NCI-H1417 (cell line): ENCODE measurements at places on chromosomes 12 and 14.

GRCh38 chr12:119088685-119089379 lies 89.9 kb upstream of the HSPB8 start:
- DNase-seq: no peak

GRCh38 chr14:52265253-52265652 lies 2.2 kb upstream of the PTGDR start:
- DNase-seq: no peak

GRCh38 chr12:101957252-101957959 lies 80.0 kb downstream of the DRAM1 start:
- no peak for DNase-seq

DNA sequence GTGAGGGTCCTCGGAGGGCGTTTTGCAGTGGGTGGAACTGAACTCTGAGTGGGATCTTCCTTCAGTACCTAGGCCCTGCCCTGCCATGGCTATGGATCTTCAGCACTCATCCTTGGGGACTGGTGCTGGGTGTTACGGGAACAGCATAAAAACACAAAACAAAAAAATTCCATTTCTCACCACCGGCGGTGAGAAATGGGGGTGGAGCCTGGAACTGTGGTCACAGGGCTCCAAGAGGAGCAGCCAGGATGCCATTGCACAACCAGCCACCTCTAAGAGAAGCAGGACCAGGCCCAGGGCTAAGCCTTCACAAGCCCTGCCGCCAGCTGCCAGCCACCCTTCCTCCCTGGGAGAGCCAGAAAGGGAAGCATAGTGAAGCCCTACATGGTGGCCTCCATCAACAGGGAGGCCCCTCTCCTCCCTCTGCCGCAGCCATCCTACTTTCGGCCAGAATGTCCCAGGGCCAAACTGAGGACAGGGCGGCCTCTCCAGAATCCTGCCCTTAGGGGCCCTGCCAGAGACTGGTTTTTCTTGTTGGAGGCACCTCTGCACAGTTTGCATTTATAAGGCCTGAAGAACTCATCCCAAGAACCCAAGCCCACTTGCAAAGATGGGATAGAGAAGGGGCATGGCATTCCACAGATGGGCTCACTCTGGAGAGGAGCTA lies 76.5 kb downstream of the VCPKMT start:
- DNase-seq: no peak

DNA sequence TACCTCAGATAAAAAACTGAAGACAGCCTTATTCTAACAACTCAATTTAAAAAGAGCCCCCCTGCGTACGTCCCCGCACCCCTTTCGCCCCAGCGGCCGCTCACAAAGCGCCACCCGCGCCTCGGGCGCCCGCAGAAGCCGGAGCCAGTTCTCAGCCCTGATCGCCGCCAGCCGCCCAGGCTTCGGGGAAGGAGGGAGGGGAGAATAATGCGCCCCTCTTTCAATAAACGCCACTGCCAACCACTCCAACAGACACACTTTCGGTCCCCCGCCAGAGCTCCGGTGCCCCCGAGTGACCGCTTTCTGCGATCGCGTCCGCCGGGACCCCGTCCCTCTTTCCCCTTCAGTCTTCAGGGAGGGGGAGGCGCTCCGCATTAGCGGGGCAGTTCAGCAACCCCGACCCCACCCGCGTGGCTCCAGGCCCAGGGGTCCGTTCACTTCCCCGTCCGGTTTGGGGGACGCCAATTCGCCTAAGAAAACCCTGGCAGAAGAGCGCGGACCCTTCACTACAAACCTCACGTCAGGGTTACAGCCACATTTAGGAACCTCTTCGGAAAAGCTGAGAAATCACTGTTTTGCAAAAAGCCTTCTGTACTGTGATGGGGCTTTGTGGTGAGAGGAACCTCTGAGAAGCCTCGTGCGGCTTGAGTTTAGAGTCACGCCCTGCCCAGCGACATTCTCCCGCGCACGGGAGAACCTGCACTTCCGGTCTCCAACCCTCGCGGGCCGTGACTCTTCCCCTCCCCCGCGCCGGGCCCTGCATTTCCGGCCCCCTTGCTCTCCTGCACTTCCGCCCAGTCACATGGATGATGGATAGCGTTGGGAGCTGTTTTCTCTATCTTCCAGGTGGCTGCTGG lies 18.7 kb downstream of the FOXG1 start:
- DNase-seq: no peak

- DNase-seq: no peak
Measured at GRCh38 chr12:12719496-12719895, 2.3 kb downstream of the CDKN1B start.

DNA sequence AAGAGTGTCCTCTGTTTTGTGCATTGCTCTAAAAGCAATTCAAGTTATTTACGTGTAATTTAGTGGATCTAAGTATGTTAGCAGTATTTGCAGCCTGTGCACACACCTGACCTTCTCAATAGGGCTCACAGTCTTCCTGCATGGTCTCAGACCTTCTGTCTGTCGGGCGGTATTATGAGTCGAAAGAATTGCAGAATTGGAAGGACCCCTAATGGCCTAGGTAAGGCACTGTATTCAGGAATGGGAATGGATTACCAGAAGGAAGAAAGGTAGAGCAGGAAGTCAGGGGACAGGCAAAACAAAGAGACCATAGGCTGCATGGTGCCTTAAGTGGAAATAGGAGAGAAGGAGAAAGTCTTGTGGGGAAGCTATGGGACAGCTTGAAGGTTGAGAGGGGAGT lies 341.6 kb downstream of the VRK1 start:
- no peak for DNase-seq

GRCh38 chr12:122944605-122945592 lies 21.4 kb downstream of the ABCB9 start:
- no peak for DNase-seq
